ENCODE measurements at places on chromosomes 16 and 17. TPM values are rescaled to one million over a fixed set of nuclear protein-coding genes. Genes with fewer than 3 reads are reported as not detected.

Gene GRB7
- total RNA-seq, result not detected

Gene MYH2
- not detected for total RNA-seq

Gene OR1E1
- not detected for total RNA-seq

- H3K4me3 ChIP-seq, result no peak overlapping the region
- H3K27ac ChIP-seq, result no peak overlapping the region
- peaks cover 27% of the 10 kb centered on the region for H3K36me3 ChIP-seq
Measured at GRCh38 chr17:76082326-76083251, 3.6 kb downstream of the ZACN start.

Gene POLR2A
- total RNA-seq, result 190 TPM

Gene KARS1
- total RNA-seq, result 307 TPM

Gene SSH2
- 28.1 TPM for total RNA-seq

DNA sequence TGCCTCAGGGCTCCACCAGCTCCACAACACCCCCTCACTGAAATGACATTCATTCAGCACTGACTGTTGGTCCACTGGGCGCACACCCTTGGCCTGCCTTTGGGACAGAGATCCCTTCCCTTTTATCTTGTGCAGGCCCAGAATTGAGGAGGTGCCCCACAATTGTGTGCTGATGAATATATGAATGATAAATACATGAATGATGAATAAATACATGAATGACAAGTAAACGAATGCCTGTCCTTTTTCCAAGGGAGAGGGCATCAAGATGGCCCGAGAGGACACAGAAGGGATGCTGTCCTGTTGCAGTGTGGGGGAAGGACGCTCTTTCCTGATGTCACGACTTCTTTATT is 5.7 kb downstream of the CCR7 start:
- DNase-seq, result no peak
- H3K27ac ChIP-seq, result no peak overlapping the region
- H3K4me3 ChIP-seq, result peak overlapping the region; percentile 99
- peaks cover 96% of the 10 kb centered on the region for H3K4me1 ChIP-seq
- H3K27me3 ChIP-seq, result no peaks in the 10 kb centered on the region

DNA sequence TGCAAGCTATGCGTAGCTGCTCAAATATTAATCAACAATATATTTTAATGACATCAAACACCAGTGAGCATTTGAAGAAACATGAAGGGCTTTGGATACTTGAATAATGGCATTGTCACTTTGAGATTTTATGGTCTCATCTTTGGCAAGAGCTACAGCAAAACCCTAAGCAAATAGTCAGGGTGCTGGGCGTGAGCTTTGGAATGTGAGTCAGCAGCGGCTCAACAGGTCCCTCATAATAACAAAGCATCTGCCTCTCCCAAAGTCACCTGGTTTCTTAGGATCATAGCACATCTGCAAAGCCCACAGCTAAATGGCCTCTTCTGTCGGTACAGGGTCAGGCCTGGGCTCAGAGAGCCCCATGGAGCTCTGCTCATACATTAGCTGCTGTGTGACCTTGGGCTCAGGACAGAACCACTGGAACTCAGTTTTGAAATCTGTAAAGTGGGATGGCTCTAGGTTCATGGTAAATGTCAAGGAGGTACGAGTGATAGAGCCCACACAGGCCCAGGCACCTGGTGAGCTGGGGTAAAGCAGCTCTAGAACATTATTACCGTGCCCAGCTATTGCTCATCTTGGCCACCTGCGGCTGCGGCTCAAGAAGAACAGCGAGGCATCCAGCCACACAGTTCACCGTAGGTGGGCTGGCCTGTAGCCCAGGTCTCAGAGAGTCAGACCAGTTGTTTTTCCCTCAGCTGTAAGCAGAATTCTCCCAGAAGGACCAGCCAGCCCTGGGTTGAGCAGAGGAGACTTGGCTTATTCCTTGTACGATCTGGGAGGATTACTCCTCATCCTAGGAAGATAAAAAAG is 544.5 kb upstream of the CDH11 start:
- H3K4me1 ChIP-seq, result no peaks in the 10 kb centered on the region
- H3K4me3 ChIP-seq, result no peak overlapping the region
- H3K27ac ChIP-seq, result no peak overlapping the region
- H3K27me3 ChIP-seq, result no peaks in the 10 kb centered on the region

DNA sequence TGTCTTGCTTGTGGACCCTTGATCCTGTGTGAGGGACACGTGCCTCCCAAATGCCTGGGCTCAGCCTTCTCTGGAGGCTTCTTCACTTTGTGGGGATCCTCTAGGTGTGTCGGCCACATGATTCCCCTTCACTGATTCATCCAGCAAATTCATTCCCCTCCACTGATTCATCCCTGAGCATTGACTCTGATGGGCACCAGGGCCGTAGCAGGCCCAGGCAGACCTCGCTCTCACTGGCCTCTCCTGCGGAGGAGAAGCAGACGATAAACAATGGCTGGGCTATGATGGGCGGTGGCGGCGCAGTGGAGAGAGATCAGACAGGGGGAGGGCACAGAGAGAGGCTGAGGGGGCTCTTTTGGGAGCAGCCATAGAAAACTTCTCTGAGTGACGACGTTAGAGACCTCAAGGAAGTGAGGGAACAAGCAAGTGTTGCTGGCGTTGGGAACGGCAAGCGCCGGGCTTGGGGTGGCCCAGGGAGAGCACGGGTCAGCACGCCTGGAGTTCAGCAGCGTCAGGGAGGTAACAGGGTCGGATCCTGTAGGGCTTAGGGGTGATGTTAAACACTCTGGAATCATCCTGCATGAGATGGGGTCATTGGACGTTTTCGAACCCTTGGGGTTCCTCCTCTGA is 17.5 kb upstream of the RPTOR start:
- H3K27ac ChIP-seq, result no peak overlapping the region
- no peak for DNase-seq
- no peaks in the 10 kb centered on the region for H3K4me1 ChIP-seq
- H3K27me3 ChIP-seq, result no peaks in the 10 kb centered on the region

Gene ZFHX3
- 0.22 TPM for total RNA-seq

Gene RCVRN
- not detected for total RNA-seq

DNA sequence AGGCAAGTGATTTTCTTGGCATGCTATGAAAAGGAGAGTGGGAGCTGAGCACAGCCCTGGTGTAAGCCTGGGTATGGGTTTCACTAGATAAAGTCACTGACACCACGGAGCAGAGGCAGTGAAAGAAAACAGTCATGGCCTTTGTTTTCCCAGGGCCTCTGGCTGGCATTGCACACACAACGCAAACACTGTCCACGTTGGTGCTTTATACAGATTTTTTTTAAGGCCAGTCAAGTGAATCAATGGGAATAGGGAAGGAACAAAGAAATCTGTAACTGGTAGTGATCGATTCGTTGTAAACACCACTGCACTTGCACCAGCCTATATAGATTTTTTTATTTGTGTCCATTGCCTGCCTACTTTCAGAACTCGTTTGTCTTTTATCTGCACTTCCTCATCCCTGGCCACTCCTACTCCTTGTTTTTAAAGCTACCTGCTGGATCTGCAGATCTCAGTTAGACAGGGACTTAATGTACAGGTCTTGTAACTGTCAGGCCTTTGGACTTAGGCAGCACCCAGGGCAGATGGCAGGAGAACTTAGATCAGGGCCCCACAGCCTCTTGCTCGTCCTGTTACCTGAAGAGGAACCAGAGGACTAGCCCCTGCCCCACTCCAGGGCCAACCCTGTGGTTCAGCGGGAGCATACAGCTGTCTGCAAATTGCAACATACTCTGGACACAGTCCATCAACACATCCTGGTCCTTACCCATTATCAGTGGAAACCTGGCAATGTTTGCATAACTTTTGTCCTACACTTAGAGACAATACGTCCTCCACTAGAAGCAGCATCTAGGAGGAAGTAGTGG is 10.6 kb upstream of the TMIGD1 start:
- no peaks in the 10 kb centered on the region for H3K4me1 ChIP-seq
- H3K4me3 ChIP-seq, result no peak overlapping the region
- H3K27me3 ChIP-seq, result no peaks in the 10 kb centered on the region

GRCh38 chr17:81713556-81714411 is 1.7 kb downstream of the SLC25A10 start:
- no peak overlapping the region for H3K4me3 ChIP-seq
- no peaks in the 10 kb centered on the region for H3K36me3 ChIP-seq
- H3K27me3 ChIP-seq, result no peaks in the 10 kb centered on the region

Gene DPEP3
- 0.18 TPM for total RNA-seq

DNA sequence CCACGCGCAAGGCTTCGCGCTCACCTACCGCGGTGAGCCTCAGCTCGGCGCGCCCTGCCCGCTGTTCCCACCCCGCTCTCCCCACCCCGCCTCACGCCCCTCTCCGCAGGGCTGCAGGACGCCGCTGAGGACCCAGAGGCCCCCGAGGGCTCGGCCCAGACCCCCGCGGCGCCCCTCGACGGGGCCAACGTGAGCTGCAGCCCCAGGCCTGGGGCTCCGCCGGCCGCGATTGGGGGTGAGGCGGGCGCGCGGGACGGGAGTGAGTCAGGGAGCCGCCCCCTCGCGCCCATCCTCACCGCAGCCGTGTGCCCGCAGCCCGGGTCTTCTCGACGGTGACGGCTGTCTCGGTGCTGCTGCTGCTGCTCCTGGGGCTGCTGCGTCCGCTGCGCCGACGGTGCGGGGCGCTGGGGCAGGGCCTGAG is 1.9 kb upstream of the PAQR4 start:
- DNase-seq, result no peak
- peaks cover 43% of the 10 kb centered on the region for H3K4me1 ChIP-seq
- H3K27ac ChIP-seq, result no peak overlapping the region

- H3K27ac ChIP-seq, result no peak overlapping the region
- no peaks in the 10 kb centered on the region for H3K4me1 ChIP-seq
- no peaks in the 10 kb centered on the region for H3K36me3 ChIP-seq
- H3K4me3 ChIP-seq, result no peak overlapping the region
Measured at GRCh38 chr17:83187782-83188311, 108.4 kb downstream of the METRNL start.

Gene ZPBP2
- total RNA-seq, result 0.58 TPM
